Type B pancreatic cell (in vitro differentiated cells): ENCODE measurements at places on chromosomes 3 and 15. TPM values are rescaled to one million over a fixed set of nuclear protein-coding genes. Genes with fewer than 3 reads are reported as not detected.

- H3K4me1 ChIP-seq = peaks cover 16% of the 10 kb centered on the region
- no peaks in the 10 kb centered on the region for H3K27me3 ChIP-seq
- peak overlapping the region; percentile 30 for H3K27ac ChIP-seq
- no peak overlapping the region for H3K4me3 ChIP-seq
- H3K36me3 ChIP-seq = no peaks in the 10 kb centered on the region
- DNase-seq = no peak
Measured at GRCh38 chr15:56871185-56871584, 47.3 kb upstream of the TCF12 start.

DNA sequence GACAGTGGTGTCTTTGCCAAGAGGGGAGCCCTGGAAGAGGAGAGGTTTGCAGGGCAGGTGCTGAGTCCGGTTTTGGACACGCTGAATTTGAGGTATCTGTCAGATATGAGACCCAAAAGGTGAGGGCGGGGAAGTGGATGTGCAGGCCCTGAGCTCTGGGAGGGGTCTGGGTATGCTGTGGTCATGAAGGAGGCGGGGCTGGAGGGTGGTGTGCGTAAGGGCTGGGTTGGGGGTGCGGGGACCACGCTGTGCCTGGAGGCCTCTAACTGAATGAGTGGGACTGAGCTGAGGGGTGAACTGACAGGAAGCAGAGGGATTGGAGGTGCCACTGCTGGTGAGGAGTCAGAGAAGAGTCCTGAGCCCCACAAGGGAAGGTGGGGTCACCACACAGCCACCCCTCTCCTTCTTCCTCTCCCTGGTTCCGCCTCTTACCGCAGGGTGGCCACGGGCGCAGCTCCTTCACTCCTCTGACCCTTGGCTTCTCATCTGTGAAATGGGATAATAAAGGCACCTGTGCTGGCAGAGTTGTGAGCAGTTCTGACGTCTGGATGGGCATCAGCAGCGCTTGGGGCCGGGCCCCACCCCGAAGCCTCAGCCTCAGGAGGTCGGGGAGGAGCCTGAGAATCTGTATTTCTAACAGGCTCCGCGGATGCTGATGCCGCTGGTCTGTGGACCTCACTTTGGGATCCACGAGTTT is 28.8 kb downstream of the PSTPIP1 start:
- peak; percentile 60 for DNase-seq
- H3K27me3 ChIP-seq = peaks cover 13% of the 10 kb centered on the region
- no peak overlapping the region for H3K27ac ChIP-seq
- H3K4me3 ChIP-seq = no peak overlapping the region
- H3K4me1 ChIP-seq = peaks cover 9% of the 10 kb centered on the region
- H3K36me3 ChIP-seq = no peaks in the 10 kb centered on the region

DNA sequence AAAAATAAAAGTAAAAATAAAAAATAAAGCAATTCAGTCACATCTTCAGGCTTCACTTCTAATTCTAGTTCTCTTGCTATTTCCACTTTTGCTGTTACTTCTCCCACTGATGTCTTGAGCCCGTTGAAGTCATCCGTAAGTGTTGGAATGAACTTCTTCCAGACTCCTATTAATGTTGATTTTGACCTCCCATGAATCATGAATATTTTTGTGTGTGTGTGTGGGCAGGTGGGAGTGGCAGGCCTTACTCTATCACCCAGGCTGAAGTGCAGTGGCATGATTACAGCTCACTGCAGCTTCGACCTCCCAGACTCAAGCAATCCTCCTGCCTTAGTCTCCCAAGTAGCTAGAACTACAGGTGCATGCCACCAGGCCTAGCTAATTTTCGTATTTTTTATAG is 10.7 kb downstream of the USP4 start:
- peaks cover 20% of the 10 kb centered on the region for H3K36me3 ChIP-seq
- no peak overlapping the region for H3K27ac ChIP-seq
- H3K4me1 ChIP-seq = no peaks in the 10 kb centered on the region
- H3K4me3 ChIP-seq = no peak overlapping the region
- no peaks in the 10 kb centered on the region for H3K27me3 ChIP-seq

- no peaks in the 10 kb centered on the region for H3K36me3 ChIP-seq
- peaks cover 28% of the 10 kb centered on the region for H3K27me3 ChIP-seq
- H3K4me1 ChIP-seq = no peaks in the 10 kb centered on the region
- no peak for DNase-seq
- no peak overlapping the region for H3K27ac ChIP-seq
- H3K4me3 ChIP-seq = no peak overlapping the region
Measured at GRCh38 chr3:187188931-187189330, 8.4 kb upstream of the RTP1 start.

- no peak for DNase-seq
- no peak overlapping the region for H3K27ac ChIP-seq
- H3K36me3 ChIP-seq = peaks cover 24% of the 10 kb centered on the region
- H3K4me1 ChIP-seq = no peaks in the 10 kb centered on the region
- H3K4me3 ChIP-seq = no peak overlapping the region
Measured at GRCh38 chr15:65020419-65020818, 9.0 kb downstream of the MTFMT start.

DNA sequence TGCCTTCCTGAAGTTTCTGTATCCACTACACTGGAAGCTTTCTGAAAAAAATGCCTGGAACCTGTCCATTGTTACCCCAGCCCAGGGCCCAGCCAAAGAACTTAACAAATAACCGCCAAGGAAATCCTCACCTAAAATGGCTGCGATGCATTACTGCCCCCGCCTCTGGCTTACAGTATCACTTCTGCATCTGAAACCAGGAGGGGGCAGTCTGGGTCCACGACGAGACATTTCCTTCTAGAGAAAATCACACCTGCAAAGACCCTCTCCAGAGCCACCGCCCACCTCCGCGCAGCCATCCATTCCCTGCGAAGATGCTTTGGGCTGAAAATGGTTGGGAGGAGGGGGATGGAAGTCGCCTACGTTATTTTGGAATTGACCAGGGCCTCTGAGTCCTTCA is 22.4 kb upstream of the CELF6 start:
- H3K27me3 ChIP-seq = no peaks in the 10 kb centered on the region
- DNase-seq = no peak
- no peak overlapping the region for H3K27ac ChIP-seq
- no peaks in the 10 kb centered on the region for H3K36me3 ChIP-seq
- no peaks in the 10 kb centered on the region for H3K4me1 ChIP-seq
- no peak overlapping the region for H3K4me3 ChIP-seq

- no peaks in the 10 kb centered on the region for H3K4me1 ChIP-seq
- no peaks in the 10 kb centered on the region for H3K27me3 ChIP-seq
- no peak overlapping the region for H3K27ac ChIP-seq
- no peak for DNase-seq
- H3K4me3 ChIP-seq = no peak overlapping the region
Measured at GRCh38 chr15:39613271-39613670, 32.4 kb downstream of the THBS1 start.

DNA sequence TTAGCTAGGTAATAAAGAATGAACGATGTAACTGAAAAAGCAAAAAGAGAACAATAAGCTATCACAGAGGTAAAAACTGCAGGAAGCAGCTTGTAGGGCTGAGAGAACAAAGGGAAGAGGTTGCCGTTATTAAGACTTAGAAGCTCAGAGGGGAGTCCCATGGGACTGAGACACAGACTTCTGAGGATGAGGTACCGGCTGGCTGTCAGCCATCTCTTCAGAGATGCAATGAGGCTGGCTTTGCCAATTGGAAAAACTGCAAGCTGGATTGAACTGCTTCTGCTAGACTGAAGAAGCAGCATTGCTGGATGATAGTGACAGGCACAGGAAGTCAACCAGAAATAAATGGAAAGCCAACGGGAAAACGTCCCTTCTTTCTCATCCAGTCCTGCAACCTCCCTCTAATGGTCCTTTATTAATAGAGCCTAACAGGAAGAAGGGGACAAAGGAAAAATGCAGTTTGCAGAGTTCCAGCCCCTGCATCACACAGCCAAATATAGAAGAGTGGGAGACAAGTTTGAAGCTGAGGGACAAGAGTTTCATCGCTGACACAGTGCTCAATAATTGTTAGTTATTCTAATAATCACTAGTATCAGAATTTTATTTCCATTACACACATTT is 21.1 kb upstream of the KLHL6 start:
- no peaks in the 10 kb centered on the region for H3K36me3 ChIP-seq
- H3K4me1 ChIP-seq = no peaks in the 10 kb centered on the region
- no peak overlapping the region for H3K27ac ChIP-seq
- no peak overlapping the region for H3K4me3 ChIP-seq

DNA sequence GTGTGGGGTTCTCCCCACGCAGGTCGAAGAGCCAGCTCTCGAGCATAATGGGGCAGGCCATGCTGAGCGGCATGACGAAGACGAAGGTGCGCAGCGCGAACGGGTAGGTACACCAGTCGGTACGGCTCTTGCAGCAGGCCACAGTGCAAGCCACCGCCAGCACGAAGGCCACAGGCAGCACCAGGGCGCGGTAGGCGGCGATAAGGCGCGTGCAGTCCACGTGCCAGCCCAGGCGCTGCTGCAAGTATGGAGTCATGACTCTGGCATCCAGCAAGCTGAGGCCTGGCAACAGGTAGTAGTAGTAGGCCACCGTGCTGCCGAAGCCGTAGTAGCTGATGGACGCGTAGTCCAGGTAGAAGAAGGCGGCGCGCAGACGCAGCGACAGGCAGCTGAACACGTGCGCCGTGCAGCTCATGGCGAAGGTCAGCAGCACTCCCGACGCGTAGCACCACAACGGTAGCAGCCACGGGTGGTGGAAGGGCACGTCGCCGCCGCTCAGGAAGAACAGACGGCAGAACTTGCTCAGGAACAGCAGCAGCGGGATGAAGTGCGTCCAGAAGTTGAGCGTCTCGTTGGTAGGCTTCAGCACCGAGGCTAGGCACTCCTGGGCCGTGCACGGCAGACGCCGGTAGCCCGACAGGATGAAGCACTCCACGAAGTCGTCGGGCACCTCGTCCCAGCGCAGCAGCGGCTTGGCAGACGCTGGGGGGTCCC is 797 bp downstream of the PAQR9 start:
- peaks cover 4% of the 10 kb centered on the region for H3K4me1 ChIP-seq
- peak overlapping the region; percentile 89 for H3K4me3 ChIP-seq
- no peak for DNase-seq
- H3K27me3 ChIP-seq = peaks cover 62% of the 10 kb centered on the region
- H3K27ac ChIP-seq = peak overlapping the region; percentile 81

DNA sequence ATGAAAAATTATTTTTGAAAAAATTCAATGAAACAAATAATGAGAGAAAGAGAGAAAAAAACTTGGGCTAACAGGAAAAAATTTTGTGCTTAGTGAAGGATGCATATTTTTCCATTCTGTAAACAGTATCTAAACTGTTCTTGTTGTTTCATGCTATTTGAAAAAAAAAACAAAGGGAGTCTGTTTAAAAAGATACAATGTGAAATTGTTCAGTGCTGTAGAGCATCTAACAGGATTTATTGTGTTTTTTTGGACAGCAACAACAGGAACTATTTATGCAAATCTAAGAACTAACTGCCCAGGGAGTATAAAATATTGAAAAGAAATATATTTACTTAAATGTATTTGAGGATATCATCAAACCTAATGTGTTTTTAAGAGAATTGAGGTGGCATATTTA is 55.1 kb downstream of the PEX5L start:
- DNase-seq = no peak
- peaks cover 4% of the 10 kb centered on the region for H3K4me1 ChIP-seq
- no peak overlapping the region for H3K4me3 ChIP-seq
- H3K27ac ChIP-seq = no peak overlapping the region

DNA sequence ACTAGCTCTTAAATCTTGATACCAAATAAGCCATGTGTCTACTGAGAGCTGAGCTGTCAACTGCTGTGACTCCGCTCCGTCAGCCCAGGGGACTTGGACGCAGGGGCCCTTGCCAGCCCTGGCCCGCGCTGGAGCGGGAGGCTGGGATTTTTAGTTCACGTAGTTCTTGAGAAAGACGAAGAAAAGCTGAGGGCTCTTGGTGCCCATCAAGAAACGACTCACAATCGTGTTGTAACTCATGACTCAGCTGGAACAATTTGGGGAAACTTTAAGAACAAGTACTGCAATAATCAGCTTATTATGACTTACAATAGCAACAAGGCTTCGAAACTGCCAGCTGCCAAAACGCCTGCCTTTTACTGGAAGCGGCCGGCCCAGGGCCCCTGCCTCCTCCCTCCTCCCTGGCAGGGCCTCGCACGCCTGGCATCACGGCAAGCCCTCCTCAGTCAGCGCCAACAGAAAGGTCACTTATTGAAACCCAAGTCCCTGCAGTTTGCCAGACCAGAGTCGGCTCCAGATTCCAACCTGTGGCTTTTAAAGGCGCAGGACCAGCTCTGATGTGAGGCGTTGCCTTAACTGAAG is 60.3 kb downstream of the RGMA start:
- no peak overlapping the region for H3K27ac ChIP-seq
- no peak overlapping the region for H3K4me3 ChIP-seq
- H3K36me3 ChIP-seq = peaks cover 13% of the 10 kb centered on the region
- H3K4me1 ChIP-seq = peaks cover 25% of the 10 kb centered on the region
- peak; percentile 66 for DNase-seq

DNA sequence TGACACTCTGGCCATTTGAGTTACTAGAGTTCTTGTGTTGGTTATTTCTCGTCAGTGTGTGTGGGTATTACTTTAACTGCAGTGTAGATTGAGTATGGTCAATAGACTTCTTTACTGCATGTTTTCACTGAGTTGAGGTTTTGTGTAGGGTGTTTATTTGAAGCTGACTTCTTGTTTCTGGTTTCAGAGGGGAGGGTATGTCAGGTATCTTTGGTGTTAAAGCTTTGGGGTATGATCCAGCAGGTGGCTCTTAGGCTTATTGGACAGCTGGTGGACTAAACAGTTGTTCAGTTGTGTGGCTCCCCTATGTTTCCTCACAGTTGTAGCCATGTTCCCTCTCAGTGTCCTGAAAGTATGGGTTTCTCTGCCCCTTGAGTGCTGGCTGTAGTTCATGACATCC is 72.0 kb downstream of the AKAP13 start:
- H3K36me3 ChIP-seq = peaks cover 37% of the 10 kb centered on the region
- H3K4me3 ChIP-seq = no peak overlapping the region
- H3K27me3 ChIP-seq = no peaks in the 10 kb centered on the region
- H3K27ac ChIP-seq = no peak overlapping the region

DNA sequence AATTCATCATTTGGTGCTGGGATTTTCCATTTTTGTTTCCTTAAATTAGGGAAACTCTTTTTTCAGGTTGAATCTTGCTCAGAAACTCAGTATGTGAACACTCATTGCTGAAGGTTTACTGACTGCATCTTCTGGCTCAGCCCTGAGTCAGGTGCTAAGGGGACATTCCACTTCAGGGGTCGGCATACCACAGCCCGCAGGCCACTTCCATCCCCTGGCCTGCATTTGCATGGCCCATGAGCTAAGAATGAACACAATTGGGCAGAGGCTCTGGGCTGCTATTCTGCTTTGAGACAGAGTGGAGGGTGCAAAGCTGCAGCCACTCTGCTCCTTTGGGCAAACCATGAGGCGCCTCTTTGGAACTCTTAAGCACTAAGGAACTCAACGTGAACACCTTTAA is 165.0 kb downstream of the FEZF2 start:
- H3K4me1 ChIP-seq = no peaks in the 10 kb centered on the region
- H3K36me3 ChIP-seq = peaks cover 5% of the 10 kb centered on the region

GRCh38 chr15:64324165-64324877 is 31.7 kb downstream of the CSNK1G1 start:
- H3K4me1 ChIP-seq = no peaks in the 10 kb centered on the region
- no peaks in the 10 kb centered on the region for H3K27me3 ChIP-seq
- no peak overlapping the region for H3K27ac ChIP-seq

Gene CYP8B1
- not detected in 2 replicates for total RNA-seq

Gene RPP25
- 9.9 and 11.3 TPM in 2 replicates for total RNA-seq

Gene DOCK3
- total RNA-seq = 5.9 and 15.4 TPM in 2 replicates

Gene DNAJA4
- 0.10 and 15.0 TPM in 2 replicates for total RNA-seq

Gene NR1I2
- 0.65 and 1.4 TPM in 2 replicates for total RNA-seq

Gene MESP2
- total RNA-seq = not detected in 2 replicates

Gene CTXN2
- not detected in 2 replicates for total RNA-seq

Gene C2CD4A
- 1.7 and 2.0 TPM in 2 replicates for total RNA-seq

Gene NMNAT3
- total RNA-seq = 7.1 and 9.1 TPM in 2 replicates

Gene TERC
- total RNA-seq = 2.3 and 11.7 TPM in 2 replicates

Gene PRSS50
- 1.1 and 1.2 TPM in 2 replicates for total RNA-seq

Gene CLDN18
- total RNA-seq = 7.3 and 50.8 TPM in 2 replicates

Gene TUSC7
- total RNA-seq = not detected in 2 replicates

Gene HGD
- 10.4 and 14.0 TPM in 2 replicates for total RNA-seq

Gene FBXL22
- total RNA-seq = 0.45 and 1.1 TPM in 2 replicates
